ENCODE measurements at places on chromosomes 16 and 17.

DNA sequence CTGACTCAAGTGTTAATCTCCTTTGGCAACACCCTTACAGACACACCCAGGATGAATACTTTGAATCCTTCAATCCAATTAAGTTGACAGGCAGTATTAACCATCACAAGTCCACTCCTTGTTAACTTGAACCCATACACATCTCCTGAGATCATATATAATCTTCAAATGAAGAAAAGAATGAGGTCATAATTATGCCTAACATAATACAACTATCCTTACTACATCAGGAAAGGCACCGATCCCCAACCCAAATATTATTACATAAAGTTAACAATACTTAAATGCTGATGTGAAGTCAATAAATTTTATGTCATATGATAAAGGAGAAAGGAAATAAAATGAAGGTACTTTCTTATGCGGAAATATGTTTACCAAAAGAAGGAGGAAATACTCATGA lies 649.9 kb downstream of the KCNJ2 start:
- no peak for DNase-seq

DNA sequence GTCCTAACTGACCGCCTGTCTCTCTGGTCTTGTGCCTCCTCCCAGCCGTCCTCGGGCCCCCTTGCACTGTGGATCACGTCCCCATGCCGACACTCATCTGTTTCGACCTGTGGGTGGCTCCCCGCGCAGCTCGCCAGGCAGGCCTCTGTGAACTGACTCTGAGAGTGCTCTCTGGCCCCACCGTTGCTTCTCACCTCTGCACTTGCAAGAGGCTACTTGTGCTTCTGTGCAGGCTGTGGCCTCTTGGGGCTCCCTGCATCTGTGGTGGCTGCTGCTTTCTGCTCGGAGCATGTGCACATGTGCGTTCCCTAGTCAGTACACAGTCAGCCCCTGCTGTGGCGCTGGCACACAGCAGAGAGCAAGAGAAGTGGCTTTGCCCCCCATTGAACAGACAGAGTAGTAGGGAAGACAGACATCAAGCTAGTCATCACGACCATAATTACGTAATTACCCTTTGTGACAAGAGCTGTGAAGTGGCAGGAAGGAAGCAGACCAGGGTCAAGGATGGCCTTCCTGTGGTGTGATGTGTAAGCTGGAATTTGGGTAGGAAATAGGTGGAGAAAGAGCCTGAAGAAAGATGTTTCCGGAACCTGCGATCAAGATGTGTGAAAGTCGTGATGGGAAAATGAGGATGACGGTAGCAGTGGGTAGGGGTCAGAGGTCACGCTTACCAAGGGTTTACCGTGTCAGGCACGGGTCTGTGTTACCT lies 256.0 kb upstream of the CACNG5 start:
- DNase-seq: no peak

DNA sequence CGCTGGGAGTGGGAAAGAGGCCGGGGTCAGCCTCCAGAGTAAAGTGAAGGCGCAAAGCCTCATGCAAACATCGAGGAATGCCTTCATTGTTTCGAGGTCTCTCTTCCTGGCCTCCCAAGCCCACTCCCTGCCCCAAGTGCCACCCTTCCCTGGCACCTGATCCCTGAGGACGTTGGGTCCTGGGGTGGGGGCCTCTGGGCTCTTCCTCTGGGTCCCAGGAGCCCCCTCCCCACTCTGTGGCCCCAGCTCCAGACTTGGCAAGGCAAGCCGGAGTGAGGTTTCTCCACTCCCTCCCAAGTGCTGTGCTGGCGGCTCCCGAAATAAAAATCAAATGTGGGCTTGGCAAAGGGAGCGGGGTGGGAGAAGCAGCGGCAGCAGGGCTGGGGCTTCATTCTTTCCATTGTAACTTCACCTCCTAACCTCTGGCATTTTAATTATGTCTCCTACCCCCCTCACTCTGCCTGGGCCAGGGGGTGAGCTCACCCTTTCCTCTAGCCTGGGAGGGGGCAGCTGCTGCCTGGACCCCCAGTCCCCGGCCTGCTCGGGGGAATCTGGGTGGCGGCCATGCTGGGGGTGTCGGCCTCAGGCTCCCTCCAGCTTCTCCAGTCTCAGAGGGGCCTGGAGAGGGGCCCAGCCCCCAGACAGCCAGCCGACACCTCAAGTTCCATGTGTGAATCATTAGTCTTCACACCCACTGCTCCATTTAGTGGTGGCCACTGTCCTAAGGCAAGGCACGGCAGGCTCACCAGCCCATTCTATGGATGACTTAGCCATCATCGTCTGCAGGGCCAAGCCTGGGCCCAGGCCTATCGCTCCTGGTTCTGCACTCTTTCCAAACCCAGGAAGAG lies 14.6 kb upstream of the TMEM92 start:
- DNase-seq: no peak

DNA sequence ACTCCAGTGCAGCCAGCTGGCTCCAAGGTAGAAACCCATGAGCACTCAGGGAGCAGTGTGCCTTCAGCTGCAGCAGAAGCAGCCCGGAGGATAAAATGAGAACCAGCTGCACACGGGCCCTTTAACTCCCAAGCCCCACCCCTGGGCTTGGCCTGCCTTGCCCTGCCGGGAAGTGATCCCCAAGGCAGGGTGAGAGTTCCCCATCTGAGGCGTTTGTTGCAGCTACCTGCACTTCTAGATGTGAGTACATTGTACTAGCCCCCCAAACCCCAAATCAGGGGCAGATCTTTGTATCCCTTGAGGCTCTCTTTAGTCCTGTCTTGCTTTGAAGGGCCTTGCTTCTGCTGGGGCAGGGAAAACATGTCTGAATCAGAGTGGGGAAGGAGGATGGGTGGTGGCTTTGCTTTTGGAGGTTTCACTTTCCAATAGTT lies at the start of gene MVP:
Gene MVP (plus strand): TSS at position 192 of the 431 bp plus-strand sequence. CDS start 10,088 bp downstream, outside the sequence.
- DNase-seq: peak; percentile 60

- no peak for DNase-seq
Measured at GRCh38 chr17:44589316-44590071, 32.2 kb downstream of the FZD2 start.

DNA sequence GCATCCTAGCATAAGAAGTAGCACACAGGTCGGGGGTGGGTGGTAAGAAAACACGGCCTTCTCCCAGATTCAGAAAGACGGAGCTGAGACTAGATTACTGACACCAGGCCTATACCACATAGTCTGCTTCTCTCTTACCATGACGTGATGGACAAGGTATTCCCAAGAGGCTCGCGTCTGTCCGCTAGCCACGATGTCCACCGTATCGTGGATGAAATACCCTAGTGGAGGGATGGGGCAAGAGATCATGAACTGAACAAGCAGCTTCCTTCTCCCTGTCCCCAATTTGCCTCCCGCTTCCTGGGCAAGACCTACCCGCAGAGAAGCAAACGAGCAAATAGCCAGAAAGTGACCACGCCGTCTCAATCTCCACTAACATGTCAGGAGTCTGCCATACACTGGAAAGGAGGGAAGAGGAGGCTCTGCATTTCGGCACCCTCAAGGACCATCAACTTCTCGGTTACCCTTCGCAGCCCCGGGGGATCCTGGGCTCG lies 820 bp downstream of the TLCD1 start:
- DNase-seq: peak; percentile 37

GRCh38 chr16:27281243-27281642 lies 12.7 kb upstream of the NSMCE1 start:
- no peak for DNase-seq

DNA sequence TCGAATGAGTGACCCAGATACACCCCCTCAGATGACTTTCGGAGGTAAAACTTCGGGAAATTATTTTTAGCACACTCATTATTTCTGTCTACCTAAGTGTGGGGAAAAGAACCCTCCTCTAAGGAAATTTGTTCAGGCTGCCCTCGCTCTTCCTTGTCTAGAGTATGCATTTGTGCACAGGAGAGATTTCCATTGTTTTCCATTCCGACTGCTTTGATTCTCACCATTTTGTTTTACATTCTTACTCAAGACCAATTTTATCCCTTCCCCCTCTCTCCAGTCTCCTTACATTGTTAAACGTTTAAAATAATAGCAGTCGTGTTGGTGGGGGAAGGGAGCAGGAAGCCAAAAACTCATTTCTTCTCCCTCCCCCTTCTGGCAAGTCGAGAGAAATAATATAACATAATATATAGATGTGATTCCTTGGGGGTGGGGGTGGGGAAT lies 1.5 kb upstream of the CHD3 start:
- no peak for DNase-seq

GRCh38 chr16:50172195-50172922 lies 19.3 kb downstream of the TENT4B start:
- DNase-seq: no peak

DNA sequence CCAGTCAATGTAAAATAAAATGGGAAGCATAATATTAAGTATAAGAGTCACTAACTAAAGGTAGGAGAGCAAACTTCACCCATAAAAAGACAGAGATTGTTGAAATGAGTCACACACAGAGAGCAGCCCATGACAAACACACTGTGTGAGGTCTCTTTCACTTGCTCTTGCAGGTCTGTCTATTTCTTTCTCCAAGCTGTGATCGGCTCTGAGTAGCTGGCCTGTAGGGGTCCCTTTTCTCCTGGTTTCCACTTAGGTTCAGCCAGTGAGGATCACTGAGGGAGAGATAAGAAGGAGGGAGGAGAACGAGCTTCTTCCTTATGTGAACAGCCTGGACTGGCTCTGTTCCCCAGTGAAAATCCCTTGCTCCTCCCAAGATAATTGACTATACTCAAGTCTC lies 133.7 kb upstream of the HS3ST3A1 start:
- DNase-seq: no peak

- no peak for DNase-seq
Measured at GRCh38 chr17:82565551-82565950, 46.0 kb downstream of the FOXK2 start.

DNA sequence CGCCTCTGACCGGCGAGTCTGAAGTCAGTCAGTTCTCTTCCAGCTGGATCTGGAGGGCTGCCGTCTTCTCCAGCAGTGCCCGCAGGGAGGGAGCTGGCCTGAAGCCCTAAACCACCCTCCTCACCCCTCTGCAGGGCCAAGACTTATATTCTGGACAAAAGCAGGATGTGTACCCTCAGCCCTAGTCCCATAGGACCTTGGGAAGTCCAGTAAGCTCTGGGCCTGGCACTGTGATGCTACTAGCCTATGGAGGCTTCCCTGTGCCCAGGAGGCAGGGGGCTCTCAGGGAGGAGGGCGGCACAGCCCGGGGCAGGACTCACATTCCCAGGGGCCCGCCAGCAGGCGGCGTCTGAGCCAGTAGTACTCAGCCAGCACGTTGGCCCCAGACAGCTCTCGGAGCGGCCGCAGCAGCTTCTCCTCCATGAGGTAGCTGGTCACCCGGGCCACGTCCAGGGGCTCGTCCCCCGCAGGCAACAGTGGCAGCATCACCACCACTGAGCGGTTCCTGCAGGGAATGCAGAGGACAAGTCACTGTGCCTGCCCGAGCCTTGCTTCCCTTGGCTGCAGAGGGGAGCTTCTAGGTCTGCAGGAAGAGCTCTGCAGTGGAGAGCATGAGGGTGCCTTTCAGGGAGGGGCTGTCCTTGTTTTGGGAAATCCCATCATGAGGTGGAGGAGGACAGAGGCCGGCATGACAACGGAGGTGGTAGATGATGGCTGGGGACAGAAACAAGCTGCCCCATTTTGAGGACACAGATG lies 41.7 kb downstream of the RMI2 start:
- DNase-seq: no peak

Measured in stimulated activated CD4-positive, alpha-beta T cell treated with anti-CD3 and anti-CD28 coated beads, Interleukin-1b, Interleukin-23, amount 100 ng/mL, for 48 hours (primary cell).